ENCODE measurements at places on chromosomes 2 and 18.

DNA sequence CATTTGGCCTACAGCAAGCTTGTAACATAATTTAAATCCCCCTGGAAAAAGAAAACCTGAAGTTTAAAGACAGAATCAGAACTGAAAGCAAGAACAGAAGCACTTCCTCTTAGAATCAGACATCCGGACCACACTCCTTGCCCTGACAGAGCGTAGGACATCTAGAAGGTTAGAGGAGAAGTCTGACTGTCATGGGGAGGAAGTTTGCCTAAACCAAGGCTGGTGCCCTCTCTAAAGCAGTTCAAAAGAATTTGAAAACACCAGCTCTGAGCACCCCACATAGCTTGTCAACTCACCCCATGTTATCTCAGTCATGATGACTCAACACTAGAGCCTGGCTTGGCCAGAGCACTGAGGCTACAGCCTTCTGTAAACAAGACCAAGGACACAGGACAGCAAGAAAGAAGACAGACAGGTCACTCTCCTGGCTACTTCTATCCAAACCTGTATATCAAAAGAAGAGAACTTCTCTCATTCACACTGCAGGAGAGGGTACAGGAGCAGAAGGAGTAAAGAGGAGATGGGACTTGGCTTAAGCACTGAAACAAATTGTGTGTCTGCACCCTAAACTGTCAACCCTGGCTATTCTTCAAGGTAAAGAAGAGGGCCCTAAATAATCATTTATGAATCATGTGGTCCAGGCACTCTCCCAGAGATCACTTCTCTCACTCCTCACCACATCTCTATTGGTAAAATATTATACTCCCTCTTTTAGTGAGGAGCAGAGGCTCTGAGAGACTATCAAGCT is 198.6 kb downstream of the MEMO1 start:
- H3K27me3 ChIP-seq = no peaks in the 10 kb centered on the region
- no peak overlapping the region for H3K27ac ChIP-seq
- H3K36me3 ChIP-seq = no peaks in the 10 kb centered on the region
- peaks cover 13% of the 10 kb centered on the region for H3K4me1 ChIP-seq

DNA sequence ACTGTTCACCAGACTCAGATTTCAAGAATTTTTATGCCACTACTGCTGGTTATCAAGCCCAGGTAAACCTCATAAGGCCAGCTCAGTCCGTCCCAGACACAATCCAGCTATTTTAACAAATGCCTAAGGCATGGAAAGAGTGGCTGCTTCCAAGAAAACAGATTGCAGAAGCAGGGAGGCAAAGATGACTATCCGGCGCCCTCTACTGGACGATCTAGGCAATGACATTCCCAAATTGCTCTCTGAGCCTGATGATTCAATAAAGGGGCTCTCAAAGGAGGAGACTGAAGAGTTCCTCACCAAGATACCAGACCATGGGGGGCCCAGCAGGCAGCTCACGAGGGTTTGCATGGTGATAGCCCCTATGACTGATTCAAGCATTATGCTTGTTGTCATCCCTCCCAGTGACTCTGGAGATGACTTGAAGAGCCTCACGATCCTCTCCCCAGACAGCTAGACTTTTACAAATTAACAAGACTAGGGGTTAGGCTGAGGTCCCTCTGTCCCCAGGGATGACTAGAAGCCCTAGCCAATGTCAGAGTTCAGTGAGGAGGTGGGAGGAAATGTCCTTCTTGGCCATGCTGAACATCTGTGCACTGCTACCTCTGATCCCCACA is 25.0 kb downstream of the SERPINB8 start:
- H3K27ac ChIP-seq = no peak overlapping the region
- H3K27me3 ChIP-seq = peaks cover 8% of the 10 kb centered on the region
- H3K4me1 ChIP-seq = no peaks in the 10 kb centered on the region

DNA sequence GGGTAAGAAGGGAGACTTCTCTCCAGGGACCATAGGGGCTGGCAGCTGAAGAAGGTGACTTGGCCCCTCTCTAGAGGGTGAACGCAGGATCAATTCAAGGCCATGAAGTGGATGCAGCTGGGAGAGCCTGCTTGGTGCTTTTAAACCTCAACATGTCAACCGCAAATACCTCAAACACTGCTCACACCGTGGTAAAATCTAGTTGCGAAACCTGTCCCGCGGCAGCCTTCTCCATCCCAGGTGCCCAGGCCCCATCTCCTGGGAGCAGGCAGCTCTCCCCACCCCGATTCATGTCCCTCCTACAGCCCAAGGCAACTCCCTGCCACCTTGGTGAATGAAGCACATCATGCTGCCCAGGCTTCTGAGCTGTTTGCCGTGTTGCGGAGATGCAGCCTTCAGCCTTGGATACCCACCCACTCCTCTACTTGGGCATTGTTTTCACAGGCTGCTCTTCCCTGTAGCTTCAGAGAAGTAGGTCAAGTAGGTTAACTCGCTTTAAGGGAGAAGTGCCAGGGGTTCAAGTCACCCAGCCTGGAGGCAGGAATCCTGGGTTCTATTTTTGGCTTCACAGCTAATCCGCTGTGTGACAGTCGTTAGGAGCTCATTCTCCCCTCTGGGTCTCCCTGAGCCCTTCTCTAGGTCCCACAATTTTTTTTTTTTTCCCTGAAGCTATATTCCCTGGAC is 6.2 kb upstream of the EFR3B start:
- peaks cover 10% of the 10 kb centered on the region for H3K4me1 ChIP-seq
- H3K4me3 ChIP-seq = no peak overlapping the region
- H3K27me3 ChIP-seq = peaks cover 13% of the 10 kb centered on the region
- no peaks in the 10 kb centered on the region for H3K36me3 ChIP-seq
- H3K27ac ChIP-seq = no peak overlapping the region
- no peak for DNase-seq

DNA sequence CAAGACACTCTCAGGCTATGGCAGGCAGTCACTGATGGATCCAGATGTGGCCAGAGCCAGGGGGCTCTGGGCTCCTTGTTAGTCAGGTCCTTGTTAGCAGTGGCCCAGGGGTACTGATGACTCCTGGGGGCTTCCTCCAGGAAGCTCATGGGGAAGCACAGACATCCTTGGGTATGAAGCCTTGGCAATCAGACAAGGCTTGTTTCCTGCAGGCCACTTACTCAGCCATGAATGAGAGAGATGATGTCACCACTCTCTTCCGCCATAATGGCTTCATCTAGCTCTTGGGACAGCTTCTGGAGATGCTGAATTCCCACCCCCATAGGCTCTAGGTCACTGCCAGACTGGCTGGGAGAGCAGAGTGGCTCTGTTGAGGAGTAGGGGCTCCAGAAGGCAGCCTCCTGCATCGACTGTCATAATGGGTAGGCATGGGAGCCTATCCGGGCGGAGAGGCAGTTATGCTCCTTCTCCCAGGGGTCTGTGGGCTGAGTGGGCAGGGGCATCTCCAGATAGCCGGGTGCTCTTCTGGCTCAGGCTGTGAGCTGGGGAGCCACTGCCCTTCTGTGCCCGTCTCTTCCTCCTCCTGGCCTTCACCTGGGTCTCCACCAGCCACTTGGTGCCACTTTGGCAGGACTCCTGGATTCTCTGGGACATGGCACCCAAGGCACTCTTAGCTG is 40.2 kb upstream of the BMPR2 start:
- DNase-seq = no peak
- no peaks in the 10 kb centered on the region for H3K27me3 ChIP-seq
- H3K4me3 ChIP-seq = no peak overlapping the region
- H3K36me3 ChIP-seq = no peaks in the 10 kb centered on the region

GRCh38 chr2:180040146-180040925 is 33.2 kb upstream of the CWC22 start:
- DNase-seq = no peak
- H3K4me1 ChIP-seq = peaks cover 9% of the 10 kb centered on the region
- H3K27ac ChIP-seq = no peak overlapping the region
- no peak overlapping the region for H3K4me3 ChIP-seq
- H3K36me3 ChIP-seq = no peaks in the 10 kb centered on the region

- peaks cover 5% of the 10 kb centered on the region for H3K36me3 ChIP-seq
- no peak for DNase-seq
- no peaks in the 10 kb centered on the region for H3K27me3 ChIP-seq
- no peak overlapping the region for H3K27ac ChIP-seq
- peaks cover 6% of the 10 kb centered on the region for H3K4me1 ChIP-seq
- no peak overlapping the region for H3K4me3 ChIP-seq
Measured at GRCh38 chr18:72636611-72637010, 92.5 kb upstream of the CBLN2 start.

GRCh38 chr2:28631514-28632206 is 120.0 kb upstream of the PPP1CB start:
- DNase-seq = no peak
- no peak overlapping the region for H3K4me3 ChIP-seq
- H3K4me1 ChIP-seq = no peaks in the 10 kb centered on the region

GRCh38 chr18:61379827-61380226 is 46.6 kb downstream of the CDH20 start:
- H3K4me3 ChIP-seq = no peak overlapping the region
- H3K4me1 ChIP-seq = no peaks in the 10 kb centered on the region
- H3K27ac ChIP-seq = no peak overlapping the region
- no peaks in the 10 kb centered on the region for H3K27me3 ChIP-seq
- no peak for DNase-seq
- no peaks in the 10 kb centered on the region for H3K36me3 ChIP-seq

DNA sequence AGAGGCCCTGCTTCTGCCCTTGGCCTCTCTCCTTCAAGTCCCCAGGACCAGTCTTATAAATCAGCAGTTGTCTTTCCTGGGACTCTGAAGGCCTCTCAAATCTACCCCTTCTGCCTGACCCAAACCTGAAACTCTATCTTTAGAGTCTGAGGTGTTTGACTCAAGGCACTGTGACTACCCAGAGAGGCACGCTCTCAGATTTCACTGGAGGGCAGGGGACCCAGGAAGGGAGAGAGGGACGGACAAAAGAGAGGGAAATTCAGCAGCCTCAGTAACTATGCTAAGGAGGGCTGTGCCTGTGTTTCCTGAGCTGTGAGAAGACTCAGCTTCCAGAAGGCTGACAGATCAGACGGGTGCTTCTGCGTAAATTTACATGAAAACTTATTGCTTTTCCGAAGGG is 217.8 kb downstream of the HAUS1 start:
- H3K36me3 ChIP-seq = no peaks in the 10 kb centered on the region
- H3K4me1 ChIP-seq = peaks cover 35% of the 10 kb centered on the region
- DNase-seq = no peak
- no peak overlapping the region for H3K4me3 ChIP-seq

DNA sequence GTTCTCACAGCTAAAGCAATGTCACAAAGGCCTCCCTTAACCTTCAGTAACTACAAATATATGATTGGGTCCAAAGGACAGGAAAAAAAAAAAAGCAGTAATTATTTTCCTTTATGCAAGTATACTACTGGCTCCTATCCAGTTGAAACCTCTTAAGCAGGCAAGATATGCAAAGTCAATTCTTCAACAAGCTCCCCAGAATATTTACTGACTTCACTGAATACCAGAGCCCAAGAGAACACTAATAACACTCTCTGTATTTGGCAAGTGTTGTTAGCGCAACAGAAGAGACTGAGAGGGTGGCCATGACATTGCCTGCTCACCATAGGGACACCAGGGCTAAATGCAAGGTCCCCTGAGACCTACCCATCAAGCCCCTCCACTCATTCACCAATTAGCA is 74.5 kb downstream of the AP1S3 start:
- no peak overlapping the region for H3K4me3 ChIP-seq
- no peak for DNase-seq
- H3K27ac ChIP-seq = no peak overlapping the region
- peaks cover 11% of the 10 kb centered on the region for H3K36me3 ChIP-seq
- H3K4me1 ChIP-seq = no peaks in the 10 kb centered on the region

GRCh38 chr2:81395746-81396145 is 1091.2 kb upstream of the LRRTM1 start:
- H3K27ac ChIP-seq = peak overlapping the region; percentile 36
- no peak for DNase-seq
- H3K27me3 ChIP-seq = no peaks in the 10 kb centered on the region
- peaks cover 40% of the 10 kb centered on the region for H3K4me1 ChIP-seq

GRCh38 chr2:161241894-161242293 is 66.3 kb upstream of the PSMD14 start:
- no peak overlapping the region for H3K4me3 ChIP-seq
- H3K4me1 ChIP-seq = peaks cover 43% of the 10 kb centered on the region
- DNase-seq = no peak
- no peaks in the 10 kb centered on the region for H3K36me3 ChIP-seq
- H3K27me3 ChIP-seq = peaks cover 84% of the 10 kb centered on the region
- H3K27ac ChIP-seq = no peak overlapping the region

DNA sequence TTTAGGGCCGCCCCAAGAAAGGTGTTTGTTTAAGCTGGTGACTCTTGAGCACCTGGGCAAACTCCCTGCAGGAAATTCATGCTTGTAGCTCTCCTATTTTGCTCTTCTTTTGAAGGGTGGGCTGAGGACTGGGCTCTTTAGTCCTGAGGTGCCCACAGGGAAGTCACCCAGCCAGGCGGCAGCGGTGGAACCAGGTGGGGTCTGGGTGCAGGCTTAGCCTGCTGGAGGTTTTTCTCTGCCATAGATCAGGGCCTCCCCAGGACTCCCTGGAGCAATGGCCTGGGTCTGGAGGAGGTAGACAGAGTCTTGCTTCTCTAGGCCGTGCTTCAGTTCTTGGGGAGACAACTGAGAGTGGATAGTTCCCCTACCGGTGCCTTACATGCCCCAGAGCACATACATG is 99.9 kb downstream of the CLIP4 start:
- H3K36me3 ChIP-seq = no peaks in the 10 kb centered on the region
- DNase-seq = no peak
- H3K27ac ChIP-seq = no peak overlapping the region
- peaks cover 17% of the 10 kb centered on the region for H3K4me1 ChIP-seq

DNA sequence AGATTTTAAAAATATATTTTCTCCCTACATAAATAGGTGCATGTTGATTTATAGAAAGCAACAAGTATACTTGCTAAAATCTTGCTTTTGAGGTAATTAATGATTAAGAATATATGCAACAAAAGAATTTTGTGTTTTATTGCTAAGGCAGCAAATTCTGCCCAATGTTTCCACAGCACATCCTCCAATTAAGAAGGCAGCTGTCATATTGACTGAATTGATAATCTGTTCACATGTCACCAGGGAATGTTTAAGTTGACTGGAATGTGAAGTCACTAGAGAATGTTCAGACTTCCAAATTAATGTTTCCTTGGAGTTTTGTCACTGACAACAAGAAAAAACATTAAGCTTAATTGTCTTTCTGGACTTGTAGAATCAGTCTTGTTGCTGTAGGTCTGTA is 1602.7 kb upstream of the SLC39A10 start:
- DNase-seq = no peak
- no peaks in the 10 kb centered on the region for H3K27me3 ChIP-seq
- no peaks in the 10 kb centered on the region for H3K4me1 ChIP-seq
- no peak overlapping the region for H3K27ac ChIP-seq
- H3K36me3 ChIP-seq = no peaks in the 10 kb centered on the region

Measured in WTC11 (cell line).